ENCODE measurements at places on chromosomes 11 and 22.

- no peak for DNase-seq
Observed at GRCh38 chr11:88383447-88383846, 45.9 kb upstream of the CTSC start.

- DNase-seq, result no peak
Observed at GRCh38 chr11:368414-369335, 624 bp upstream of the B4GALNT4 start.

DNA sequence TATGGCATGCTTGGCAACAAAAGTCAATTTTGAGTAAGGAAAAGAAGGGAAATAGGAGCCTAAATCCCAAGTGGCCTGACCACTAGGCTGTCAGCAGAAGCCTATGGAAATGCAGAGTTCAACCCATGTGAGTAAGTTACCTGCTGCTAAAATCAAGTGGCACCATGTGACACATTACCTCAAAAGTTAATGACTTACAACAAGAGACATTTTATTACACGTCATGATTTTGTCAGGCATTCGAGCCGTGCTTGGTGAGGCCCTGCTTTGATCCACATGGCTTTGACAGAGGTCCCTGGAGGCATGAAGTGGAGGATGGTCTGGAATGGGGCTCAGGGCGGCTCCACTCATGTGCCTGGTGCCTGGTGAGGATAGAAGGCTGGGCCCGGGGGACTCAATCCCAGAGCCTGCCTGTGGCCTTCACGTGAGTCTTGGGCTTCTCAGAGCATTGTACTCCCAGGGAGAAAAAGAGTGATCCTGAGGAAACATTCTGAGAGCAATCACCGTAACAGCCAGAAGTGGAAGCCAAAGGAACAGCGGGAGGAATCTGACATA, 339.1 kb upstream of the B3GAT1 start:
- no peak for DNase-seq

GRCh38 chr22:29704528-29705285, 15.1 kb upstream of the CABP7 start:
- no peak for DNase-seq

- no peak for DNase-seq
Observed at GRCh38 chr11:115872416-115872815, 368.2 kb upstream of the CADM1 start.

- DNase-seq, result peak; percentile 47
Observed at GRCh38 chr22:22753526-22754267, 109.3 kb downstream of the GGTLC2 start.

- DNase-seq, result no peak
Observed at GRCh38 chr11:105227363-105227762, 87.8 kb upstream of the CARD18 start.

DNA sequence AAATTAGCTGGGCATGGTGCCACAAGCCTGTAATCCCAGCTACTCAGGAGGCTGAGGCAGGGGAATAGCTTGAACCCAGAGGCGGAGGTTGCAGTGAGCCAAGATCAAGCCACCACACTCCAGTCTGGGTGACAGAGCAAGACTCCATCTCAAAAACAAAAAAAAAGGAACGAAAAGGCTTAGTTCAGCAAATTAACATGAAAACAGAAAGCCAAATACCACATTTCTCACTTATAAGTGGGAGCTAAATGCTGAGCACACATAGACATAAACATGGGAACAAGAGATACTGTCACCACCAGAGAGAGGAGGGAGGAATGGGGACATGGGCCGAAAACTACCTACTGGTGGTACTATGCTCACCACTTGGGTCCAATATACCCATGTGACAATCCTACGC, 38.6 kb downstream of the SCGB1A1 start:
- DNase-seq, result no peak

- no peak for DNase-seq
Observed at GRCh38 chr11:66887526-66887925, 30.7 kb downstream of the LRFN4 start.

DNA sequence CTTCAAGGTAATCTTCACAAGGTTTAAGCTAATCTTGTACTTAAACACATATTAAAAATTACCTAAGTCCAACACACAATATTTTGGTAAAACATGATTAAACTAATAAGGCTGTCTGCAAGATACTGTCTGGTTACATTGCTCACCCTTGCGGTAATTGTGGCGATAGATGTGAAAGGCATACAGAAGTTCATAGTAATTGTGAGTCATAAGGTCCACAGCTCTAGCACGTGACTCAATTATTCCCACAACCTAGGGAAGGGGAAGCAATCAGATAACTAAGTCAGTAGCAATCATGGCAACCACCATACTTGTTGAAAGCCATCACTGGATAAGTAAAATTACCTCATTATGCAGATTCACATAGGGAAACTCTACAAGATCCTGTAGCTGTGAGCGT, 30.5 kb upstream of the FNBP4 start:
- DNase-seq, result no peak

DNA sequence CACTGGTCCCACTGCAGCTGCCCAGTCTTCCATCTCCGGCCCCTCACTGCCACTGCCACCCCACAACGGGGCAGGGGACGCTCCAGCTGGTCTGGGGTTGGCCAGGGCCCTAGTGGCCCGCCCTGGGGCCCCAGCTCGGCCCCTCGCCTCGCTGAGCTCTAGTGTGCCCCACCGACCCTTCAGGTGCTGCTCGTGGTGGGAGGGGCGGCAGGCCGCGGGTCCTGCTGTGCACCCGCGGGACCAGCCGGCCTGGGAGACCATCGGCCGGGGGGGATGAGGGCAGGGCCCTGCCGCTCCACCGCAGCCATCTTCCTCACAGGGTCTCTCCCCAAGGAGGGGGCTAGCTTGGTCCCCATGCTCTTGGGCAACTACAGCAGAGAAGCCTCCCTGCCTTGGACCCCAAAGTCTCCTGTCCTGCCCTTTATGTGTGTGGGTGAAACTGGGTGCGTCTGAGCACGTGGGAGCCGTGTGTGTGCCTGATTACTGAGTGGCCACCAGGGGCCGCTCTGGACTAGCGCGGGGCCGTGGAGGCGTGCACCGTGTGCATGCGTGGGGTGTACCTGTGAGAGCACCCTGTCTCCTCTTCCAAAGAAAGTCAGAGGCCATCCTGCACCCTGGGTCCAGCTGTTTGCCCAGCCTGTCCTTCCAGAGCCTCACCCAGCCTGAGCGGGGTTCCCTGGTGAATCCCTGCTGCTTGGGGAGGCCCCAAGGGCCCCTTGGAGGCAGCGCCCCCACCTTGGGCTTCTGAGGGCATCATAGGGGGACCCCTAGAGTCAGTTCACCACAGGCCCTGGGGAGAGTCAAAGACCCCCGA, 6.0 kb upstream of the ACR start:
- peak; percentile 90 for DNase-seq

Measured in T47D (cell line).